Kidney (tissue), 22 donors: ENCODE measurements at places on chromosomes 3 and 15.

DNA sequence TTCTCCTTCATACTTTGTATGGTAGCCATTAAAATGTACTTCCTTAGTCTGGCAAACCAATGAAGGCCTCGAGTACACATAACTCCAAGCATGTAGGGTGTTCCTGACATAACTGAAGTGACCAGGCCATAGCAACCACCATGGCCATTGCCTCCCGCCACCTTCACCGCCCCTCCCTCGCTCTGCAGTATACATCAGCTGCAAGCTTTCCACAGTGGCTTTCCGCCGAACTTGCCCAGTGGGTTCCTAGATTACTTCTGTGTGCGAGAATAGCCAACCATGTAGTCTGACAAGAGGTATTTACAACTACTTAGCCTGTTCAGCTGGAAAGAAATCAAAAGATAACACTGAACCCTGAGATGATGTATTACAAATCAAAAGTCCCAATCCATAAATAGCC, 3.4 kb upstream of the CTNNB1 start:
- no peak for DNase-seq

DNA sequence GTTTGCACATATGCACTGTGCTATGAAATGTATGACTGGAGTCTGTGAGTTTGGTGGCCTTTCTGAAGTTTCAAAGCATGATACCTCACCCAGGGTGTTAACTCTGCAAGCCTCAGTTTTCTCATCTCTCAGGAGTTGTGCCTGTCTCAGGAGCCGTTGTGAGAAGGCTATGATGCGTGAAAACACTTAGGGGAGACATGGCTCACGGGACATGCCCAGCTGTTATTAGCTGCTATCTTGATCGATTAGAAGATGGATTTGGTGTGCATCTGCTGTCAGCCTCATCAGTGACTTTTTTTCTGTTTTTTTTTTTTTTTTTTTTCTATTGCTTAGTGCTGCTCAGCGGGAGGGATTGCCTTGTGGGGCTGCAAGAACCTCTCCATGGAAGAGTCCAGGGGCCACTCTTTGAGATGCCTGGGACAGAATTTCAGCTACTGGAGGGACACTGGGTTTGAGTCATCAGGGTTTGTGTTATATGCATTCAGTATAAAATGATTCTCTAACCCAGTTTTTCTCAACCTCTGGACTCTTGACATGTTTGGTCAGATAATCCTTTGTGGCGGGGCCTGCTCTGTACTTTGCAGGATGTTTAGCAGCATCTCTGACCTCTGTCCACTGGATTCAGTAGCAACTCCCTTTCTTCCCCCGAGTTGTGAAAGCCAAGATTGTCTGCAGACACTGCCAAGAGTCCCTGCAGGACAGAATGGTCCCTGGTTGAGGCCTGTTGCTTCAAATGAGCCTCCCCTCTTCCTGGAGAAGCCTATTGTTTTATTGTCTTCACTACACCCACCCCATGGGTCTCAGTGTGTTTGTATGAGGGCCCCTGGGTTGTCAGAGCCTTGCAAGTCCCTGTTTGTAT, 181.4 kb downstream of the CACNA2D3 start:
- DNase-seq = no peak

DNA sequence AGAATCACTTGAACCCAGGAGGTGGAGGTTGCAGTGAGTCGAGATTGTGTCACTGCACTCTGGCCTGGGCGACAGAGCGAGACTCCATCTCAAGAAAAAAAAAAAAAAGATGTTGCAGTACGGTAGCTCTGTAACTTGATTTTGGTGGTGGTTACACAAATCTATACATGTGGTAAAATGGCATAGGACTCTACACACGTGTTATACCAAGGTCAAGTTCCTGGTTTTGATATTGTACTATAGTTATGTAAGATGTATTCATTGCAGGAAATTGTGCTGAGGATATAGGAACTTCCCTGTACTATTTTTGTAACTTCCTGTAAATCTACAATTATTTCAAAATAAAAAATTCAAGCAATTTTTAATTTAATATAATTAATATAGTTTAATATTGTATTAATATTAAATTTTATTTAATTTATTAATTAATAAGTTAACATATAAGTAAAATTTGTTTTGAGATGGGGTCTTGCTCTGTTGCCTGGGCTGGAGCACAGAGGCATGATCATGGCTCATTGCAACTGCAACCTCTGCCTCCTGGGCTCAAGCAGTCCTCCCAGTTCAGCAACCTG, 9.9 kb downstream of the MYD88 start:
- DNase-seq = no peak

DNA sequence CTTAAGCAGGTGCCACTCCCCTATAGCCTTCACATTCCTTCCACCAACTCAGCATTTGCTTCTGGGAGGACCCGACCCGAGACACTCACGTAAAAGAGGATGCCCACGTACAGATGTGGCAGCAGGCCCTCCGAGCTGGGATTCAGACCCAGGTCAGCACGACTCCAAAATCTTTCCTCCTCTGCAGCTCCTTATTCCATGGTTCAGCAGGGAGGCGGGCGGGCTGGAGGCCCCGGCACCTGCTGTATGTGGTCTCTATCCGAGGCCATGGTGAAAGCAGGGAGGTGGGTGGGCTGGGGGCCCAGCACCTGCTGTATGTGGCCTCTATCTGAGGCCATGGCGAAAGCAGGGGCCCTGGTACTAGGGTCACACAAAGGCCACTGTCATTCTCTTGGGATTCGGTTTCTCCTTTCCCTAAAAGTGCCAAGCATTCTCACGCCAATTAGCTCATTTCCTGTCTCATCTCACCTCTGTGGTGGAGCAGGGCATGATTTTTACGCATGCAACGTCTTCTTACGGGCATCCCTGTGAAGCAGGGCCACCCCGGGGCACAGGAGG, 5.9 kb upstream of the MUC4 start:
- no peak for DNase-seq

DNA sequence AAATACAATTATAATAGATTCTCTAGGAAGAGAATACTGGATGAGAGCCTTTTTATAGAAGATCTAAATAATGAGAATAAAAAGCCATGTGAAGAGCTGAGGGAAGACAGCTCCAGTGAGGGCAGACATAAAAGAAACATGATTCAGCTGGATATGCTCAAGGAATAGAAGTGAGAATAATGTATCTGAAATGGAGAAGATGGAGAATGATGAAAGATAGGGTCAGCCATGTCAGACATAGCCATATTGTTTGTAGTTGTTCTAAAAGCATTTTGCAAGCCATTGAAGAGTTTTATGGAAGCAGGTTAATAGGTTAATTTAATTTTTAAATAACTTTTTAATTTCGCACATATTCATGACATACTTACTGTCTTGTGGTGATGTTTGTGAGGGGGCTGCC, 713.5 kb upstream of the ARPP21 start:
- no peak for DNase-seq

DNA sequence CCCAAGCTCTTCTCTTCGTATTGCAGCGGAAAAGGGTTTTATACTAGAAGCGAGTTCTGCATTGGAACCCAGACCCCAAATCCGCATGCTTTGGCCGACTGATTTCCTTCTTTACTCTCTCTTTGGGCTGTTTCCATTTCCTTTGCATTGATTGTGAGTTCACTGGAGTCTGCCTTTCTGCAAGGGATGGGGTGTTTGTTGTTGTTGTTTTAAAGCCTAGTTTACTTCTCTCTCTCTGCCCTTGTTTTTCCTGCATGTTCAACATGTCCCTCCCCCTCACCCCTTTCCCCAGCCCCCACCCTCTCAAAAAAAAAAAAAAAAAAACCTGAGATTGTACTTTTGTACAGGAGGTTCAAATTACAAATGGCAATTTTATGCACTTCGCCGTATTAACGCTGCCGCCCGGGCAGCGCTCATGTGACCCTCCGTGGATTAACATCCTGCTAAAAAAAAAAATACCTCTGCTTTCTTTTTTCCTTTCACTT, 2.2 kb downstream of the NR2F2 start:
- DNase-seq = peak; percentile 57
